ENCODE measurements at places on chromosomes 1 and 21. TPM values are rescaled to one million over a fixed set of nuclear protein-coding genes. Genes with fewer than 3 reads are reported as not detected.

Gene COG2
- 11.3 TPM for total RNA-seq

Gene IL22RA1
- not detected for total RNA-seq

Gene GUCA2A
- not detected for total RNA-seq

GRCh38 chr21:33650929-33651509 is 8.7 kb downstream of the ITSN1 start:
- DNase-seq, result no peak

DNA sequence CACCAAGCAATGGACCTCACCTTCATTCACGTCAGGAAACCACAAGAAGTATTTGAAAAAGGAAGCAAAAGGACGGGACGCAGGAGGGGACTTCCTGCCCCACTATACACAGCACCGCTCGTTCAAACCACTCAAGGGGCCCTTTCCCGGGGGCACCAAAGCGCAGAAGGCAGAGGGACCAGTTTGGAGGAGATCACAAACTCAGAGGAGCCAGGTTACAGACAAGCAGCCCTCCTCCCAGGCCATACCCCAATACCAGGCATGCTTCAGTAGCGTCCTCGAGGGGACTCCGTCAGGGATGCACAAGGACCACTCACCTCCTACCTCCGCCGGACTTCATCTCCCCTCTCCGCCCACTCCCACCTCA is 685 bp downstream of the CRTC2 start:
- DNase-seq, result peak; percentile 17

Gene FMOD
- 3.7 TPM for total RNA-seq
